Stimulated activated naive CD4-positive, alpha-beta T cell treated with Interleukin-2 at 50 U/mL for 16 hours (primary cell): ENCODE measurements at places on chromosomes 1 and 21.

GRCh38 chr1:175207971-175208370 lies 15.4 kb upstream of the KIAA0040 start:
- DNase-seq = no peak

GRCh38 chr1:204272505-204272904 lies 58.7 kb upstream of the GOLT1A start:
- DNase-seq = no peak

- DNase-seq = no peak
These were observed 33.5 kb downstream of the GPA33 start for GRCh38 chr1:167056529-167057231.

- no peak for DNase-seq
These were observed at the start of gene BRINP2 for GRCh38 chr1:177170756-177171535. TSS of gene BRINP2 (plus strand) at chr1:177170958. CDS start at chr1:177229877, 58,919 bp downstream.
